ENCODE measurements at places on chromosomes 2 and 18.

- DNase-seq: no peak
Observed at GRCh38 chr2:47708801-47709499, 74.0 kb upstream of the MSH6 start.

GRCh38 chr2:166900700-166901099 is 12.4 kb downstream of the XIRP2 start:
- DNase-seq: no peak

DNA sequence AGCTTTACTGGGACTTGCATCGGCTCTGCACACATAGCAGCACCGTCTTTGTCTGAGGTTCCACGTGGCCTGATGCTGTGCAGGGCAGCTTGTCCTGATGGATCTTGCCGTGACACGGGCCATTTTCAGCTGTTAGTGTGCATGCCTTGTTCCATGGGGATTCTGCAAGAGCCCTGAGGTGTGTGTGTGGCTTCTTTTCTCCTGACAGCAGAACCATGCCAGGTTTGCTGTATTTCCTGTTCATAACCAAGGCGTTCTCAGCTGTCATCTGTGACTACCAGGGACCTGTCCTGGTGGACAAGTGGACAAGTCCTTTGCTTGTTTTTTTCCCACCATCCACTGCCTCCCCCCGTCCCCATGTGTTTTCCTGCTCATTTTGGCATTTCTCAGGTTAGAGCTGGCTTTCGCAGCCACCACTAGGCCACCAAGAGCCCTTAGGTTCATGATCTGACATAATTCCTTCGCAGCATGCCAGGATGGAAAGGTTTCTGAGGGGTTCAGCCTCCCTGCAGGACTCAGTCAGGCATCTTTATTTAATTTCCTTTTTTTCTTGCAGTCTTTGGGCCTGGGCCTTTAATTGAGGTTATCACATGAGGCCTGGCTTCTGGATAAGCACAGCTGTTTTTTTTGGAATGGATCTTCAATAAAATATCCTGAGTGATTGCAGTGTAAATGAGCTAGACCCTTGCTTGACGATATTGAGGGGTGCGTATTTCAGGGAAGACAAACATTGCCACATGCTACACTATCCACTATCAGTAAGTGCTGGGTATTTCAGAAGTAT is 139.4 kb downstream of the NCK2 start:
- DNase-seq: no peak

- no peak for DNase-seq
Observed at GRCh38 chr18:68417826-68418225, 297.1 kb downstream of the TMX3 start.

- peak; percentile 42 for DNase-seq
Observed at GRCh38 chr2:85409845-85410583, at the start of gene CAPG. CAPG (minus strand) TSS chr2:85410366; CDS start chr2:85402145, 8,221 bp downstream.

DNA sequence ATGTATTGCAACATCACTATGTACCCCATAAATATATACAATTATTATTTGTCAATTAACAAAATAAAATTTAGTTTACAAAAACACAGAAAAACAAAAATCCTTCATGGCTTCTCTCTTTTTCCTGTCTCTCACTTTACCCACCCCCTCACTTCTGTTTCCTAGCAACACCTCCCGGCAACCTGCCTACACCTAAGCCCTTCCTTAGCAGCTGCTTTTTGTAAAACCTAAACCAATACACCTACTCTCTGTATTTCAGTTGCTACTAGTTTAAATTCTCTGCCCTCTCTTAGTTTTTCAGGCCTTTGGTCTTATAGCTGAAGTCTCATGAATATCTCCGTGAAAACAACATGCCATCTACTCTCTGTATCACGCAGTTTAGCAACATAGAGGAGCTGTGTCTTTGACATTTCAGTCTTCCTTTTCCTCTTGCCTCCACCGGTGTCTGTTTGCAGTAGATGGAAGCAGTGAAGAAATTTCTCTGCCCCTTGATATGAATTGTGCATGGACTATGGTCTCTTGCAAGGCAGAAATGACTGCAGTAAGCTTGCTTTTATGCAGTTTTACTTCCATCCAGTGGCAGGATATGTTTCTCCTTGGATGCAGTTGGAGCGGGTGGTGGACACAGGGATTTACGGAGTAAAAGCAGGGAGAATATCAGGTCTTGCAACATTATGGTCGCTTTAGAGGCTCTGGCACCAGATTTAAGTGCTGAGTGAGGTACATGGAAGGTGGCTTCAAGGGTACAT is 42.0 kb upstream of the ZDBF2 start:
- no peak for DNase-seq

DNA sequence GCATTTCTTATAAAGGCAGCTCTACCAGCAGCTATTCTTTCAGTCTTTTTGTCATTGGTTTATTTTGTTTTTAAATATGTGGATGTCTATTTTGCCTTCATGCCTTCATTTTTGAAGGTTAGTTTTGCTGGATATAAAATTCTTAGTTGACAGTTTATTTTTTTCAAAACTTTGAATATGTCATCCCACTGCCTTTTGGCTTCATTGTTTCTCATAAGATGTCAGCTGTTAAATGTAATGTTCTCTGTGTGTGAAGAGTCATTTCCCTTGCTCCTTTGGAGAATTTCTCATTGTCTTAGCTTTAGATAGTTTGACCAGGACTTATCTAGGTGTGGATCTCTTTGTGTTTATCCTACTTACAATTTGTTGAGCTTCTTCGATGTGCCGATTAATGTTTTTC is 213.5 kb downstream of the KIAA1328 start:
- DNase-seq: no peak

GRCh38 chr18:449374-449773 is 51.1 kb downstream of the COLEC12 start:
- no peak for DNase-seq

DNA sequence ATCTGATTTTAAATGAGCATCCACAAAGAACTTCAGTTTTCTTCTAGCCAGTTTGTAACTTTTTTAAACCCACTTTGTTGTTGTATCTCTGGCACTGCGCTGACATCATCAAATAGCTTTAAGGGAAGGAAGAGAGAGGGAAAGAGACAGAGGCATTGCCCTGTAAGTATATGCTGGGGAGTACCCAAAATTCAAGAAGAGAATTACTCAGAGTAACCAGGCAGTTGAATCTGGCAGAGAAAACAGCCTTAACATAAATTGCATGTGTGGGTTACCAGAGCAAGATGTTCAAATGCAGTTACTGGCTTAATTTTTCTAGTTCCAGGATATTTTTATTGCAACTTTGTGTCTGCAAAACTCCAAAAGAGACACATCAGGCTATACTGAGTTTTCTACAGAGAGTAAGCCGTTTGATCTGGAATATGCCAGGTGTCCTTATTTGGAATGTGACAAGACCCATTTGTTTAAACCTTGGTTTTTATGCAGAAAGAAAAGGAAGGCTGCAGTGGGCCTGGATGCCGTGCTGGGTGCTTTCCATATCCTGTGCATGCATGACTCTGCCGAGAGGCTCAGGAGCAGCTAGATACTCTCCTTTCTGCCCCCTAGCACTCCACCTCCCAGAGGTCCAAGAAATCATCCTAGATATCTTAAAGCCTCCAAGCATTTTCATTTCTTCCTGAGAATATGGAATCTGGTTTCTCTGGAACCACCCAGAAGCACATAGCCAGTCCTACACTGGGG is 93.7 kb downstream of the MAPRE2 start:
- DNase-seq: no peak

- DNase-seq: peak; percentile 96
Observed at GRCh38 chr2:101446869-101447268, 28.0 kb downstream of the RFX8 start.

GRCh38 chr2:111535404-111535803 is 348.6 kb downstream of the ANAPC1 start:
- no peak for DNase-seq

- no peak for DNase-seq
Observed at GRCh38 chr2:64950226-64951160, 38.7 kb upstream of the SLC1A4 start.

DNA sequence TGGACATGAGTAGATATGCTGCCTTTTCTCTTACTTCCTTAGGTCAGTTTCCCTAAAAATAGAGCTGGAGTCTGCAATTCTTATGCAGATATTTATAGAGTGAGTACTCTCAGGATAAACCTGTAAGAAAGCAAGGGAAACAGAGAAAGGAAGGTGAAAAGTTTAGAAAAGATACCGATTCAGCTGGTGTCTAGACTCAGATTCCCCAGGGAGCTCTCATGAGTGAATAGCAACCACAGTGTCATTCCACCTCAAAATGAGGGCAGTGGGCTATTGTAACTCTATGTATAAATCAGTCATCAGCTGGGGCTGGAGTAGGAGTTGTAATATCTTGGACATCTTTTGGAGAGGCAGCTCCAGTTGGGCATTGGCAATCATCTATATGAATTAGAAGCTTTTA is 1485.1 kb upstream of the TMEFF2 start:
- no peak for DNase-seq

GRCh38 chr2:120999377-121000097 is 263.9 kb downstream of the GLI2 start:
- DNase-seq: no peak

- DNase-seq: no peak
Observed at GRCh38 chr2:144944546-144945220, 424.8 kb upstream of the ZEB2 start.

GRCh38 chr2:118842661-118843482 is 4.6 kb downstream of the EN1 start:
- DNase-seq: no peak

GRCh38 chr2:59790186-59791003 is 763.1 kb downstream of the BCL11A start:
- no peak for DNase-seq

GRCh38 chr2:226985583-226985946 is 149.7 kb downstream of the RHBDD1 start:
- DNase-seq: no peak

DNA sequence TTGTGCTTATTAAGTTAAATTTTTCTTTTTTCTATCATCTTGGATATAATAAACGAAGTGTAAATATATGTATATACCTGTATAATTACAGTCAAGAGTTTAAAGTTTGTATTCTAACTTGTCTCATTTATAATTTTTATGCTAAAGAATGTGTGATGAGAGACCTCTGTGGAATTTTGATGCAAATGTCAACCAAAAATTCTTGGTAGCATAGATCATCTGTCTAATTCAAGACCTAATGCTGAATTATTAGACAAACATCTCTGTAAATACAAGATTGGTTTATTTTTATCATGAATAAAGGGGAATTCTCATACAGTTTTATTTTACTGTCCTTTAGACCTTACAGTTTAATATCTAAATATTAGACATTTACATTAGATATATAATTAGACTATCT is 149.2 kb upstream of the VWC2L start:
- no peak for DNase-seq

DNA sequence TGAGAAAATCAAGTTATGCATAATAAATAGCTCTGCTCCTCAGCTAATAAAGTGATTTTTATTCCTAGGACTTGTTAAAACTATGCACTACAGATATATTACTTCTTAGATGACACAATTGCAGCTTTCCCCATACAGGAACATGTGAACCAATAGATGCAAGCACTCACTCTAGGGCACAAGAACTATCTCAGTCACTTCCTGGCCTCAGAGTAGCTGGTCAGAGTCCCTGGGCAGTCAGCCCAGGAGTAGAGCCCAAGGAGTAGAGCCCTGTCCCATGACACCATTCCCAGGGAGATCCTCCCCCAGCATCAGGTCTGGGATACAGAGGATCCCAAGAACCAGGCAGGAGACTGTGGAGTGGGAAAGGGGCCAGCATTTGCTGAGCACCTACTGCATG is 2.7 kb downstream of the TNS1 start:
- DNase-seq: no peak

- DNase-seq: no peak
Observed at GRCh38 chr2:139876321-139876720, 1096.1 kb upstream of the NXPH2 start.

GRCh38 chr2:231709981-231710798 is 1.9 kb downstream of the PTMA start:
- peak; percentile 58 for DNase-seq

DNA sequence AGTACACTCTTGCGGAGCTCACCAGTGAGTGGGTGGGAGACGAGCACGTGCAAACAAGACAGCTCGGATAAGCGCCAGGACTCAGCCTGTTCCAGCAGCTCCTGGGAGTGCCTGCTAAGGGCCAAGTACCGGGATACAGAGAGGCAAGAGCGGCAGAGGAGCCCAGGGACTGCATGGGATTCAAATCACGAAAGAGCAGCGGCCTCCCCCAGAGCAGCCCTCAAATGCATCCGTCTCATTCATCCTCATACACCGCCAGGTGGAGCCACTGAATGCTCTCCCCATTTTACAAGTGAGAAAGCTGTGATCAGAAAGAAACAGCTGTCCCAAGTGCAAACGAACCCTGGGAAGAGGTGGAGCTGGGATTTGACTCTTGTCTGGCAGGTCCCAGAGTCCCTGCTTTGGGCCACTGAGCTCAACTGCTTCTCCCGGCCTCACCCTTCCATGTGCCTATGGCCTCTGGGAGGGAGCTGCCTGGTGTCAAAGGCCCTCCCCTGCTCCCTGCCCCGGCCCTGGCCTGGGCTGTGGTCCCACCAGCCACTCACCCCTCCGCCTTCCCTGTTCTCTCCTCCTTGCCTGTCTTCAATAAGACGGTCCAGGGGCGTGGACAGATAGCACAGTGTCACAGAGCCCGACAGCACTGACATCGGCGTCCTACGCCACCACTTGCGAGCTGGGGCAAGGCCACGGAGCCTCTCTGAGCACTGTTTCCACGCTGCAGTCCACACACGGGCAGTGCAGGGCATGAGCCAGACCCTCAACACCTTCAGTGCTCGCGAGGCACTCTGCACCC is 72.8 kb upstream of the TAF1B start:
- peak; percentile 6 for DNase-seq

- no peak for DNase-seq
Observed at GRCh38 chr18:59715966-59716369, 18.7 kb upstream of the CCBE1 start.

DNA sequence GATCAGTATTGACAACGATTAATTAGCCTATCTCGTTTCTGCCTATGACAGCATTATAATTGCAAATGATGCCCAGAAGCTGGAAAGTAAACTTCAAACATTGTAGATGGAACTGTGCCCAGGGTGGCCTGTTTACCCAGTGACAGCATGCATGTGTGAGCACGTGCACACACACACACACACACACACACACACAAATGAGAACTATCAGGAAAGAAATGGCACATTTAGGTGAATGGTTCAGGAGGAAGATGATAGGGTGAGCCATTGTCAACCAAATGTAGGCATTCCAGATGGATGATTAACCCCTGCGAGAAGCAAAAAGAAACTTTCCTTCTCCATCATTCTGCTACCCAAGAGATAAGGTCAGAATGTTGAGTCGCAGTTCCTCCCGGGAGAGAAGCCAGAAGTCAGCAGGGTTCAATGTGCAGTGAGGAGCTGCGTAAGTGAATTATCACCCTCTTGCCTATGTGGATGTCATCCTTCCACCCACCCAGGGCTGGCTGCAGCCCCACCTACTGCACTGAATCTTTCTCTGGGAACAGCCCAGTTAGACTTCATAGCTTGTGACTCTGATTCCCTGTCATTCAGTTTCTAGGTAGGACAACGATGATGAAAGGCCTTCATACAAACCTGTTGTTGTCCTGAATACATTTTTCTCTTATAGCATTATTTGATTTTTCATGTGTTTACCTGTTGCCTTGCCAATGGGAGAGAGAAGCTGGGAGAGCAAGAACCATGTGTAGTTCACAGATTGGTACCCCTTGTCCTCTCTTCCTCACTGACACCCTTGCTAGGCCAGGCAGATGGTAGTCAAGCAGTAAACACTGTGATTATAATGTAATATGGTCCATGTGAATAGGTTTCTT is 3.5 kb upstream of the APOB start:
- DNase-seq: no peak
